Adrenal gland (tissue), 19 donors: ENCODE measurements at places on chromosomes 12 and 14. TPM values are rescaled to one million over a fixed set of nuclear protein-coding genes. Genes with fewer than 3 reads are reported as not detected.

GRCh38 chr12:98110536-98110935 lies 404.9 kb upstream of the TMPO start:
- H3K36me3 ChIP-seq: no peaks in the 10 kb centered on the region
- H3K4me1 ChIP-seq: no peaks in the 10 kb centered on the region

Gene BIN2
- 8.8 TPM for total RNA-seq

DNA sequence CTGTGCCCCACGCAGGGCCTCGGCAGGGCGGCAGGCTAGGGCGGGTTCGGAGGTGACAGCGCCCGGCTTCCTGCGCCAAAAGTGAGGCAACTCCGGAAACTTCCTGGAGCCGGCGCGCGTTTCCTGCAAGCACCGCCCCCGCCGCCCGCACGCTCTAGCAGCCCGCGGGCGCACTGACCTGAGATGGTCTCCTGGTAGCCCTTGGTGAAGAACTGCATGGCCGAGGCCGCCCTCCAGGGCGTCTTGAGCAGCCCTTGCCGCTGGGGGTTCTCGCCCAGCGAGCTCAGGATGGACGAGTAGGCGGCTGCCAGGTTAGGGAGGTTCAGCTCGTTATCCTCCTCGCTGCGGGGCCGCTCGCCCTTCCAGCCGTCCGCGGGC lies 494 bp downstream of the GCH1 start:
- H3K27ac ChIP-seq: peak overlapping the region; percentile 83
- DNase-seq: peak; percentile 69
- H3K4me1 ChIP-seq: peaks cover 14% of the 10 kb centered on the region

DNA sequence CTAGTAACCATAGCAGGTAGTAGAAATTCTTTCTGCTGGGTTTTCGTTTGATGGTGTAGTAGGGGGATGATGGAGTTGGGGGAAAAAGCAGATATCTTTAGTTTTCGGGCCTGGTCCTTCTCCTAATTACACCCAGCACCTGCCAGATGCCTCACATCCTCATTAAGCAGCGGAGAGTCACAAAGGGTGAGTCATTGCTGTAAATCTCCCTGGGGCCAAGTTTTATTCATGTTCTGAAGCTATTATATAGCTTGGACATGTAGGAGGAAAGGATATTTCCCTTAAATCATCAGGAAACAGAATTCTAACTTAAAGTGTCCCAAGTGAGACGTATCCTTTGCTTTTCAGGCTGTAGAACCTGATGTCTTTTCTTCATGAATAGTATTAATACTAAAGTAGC lies 4.9 kb upstream of the NECAP1 start:
- no peak overlapping the region for H3K27ac ChIP-seq
- peaks cover 10% of the 10 kb centered on the region for H3K4me1 ChIP-seq
- no peaks in the 10 kb centered on the region for H3K36me3 ChIP-seq
- H3K4me3 ChIP-seq: no peak overlapping the region
- H3K27me3 ChIP-seq: no peaks in the 10 kb centered on the region
- no peak for DNase-seq

GRCh38 chr12:95085612-95086011 lies 12.2 kb upstream of the NR2C1 start:
- H3K27ac ChIP-seq: no peak overlapping the region
- no peaks in the 10 kb centered on the region for H3K4me1 ChIP-seq
- no peaks in the 10 kb centered on the region for H3K27me3 ChIP-seq
- H3K4me3 ChIP-seq: no peak overlapping the region

DNA sequence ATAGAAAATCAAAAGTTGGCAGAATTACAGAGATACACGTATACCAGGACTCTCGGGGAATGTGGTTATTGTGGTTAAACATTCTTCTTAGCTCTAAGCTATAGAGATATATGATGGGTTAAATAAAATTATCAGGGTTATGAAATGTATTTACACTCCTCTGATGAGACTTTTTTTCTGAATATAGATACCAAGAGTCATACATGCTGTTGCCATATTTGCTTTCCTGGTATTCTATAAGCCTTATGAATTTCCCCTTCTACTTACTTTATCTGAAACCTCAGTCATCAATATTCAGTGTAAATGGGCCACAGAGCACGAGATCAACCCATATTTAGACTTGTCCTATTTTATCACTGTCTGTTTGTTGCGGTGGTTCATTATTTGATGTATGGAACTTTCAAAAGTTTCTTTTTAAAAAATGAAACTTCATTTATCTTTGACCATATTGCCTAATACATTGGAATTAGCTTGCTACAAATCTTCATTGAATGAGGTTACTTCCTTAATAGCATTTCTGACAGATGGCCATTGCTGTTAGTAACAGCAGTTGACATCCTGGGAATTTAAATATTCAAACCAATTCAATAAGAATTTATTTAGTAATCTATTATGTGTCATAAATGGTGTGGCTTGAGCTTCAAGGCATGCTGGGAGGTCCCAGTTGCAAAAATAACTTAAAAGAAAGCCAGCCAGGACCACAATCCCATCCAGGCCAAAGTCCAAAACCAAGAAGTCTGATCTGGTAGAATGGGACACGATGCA lies 393.5 kb downstream of the PCNX1 start:
- DNase-seq: no peak
- H3K36me3 ChIP-seq: no peaks in the 10 kb centered on the region
- H3K27me3 ChIP-seq: no peaks in the 10 kb centered on the region
- H3K4me1 ChIP-seq: no peaks in the 10 kb centered on the region
- no peak overlapping the region for H3K27ac ChIP-seq
- no peak overlapping the region for H3K4me3 ChIP-seq

- H3K27me3 ChIP-seq: no peaks in the 10 kb centered on the region
- DNase-seq: no peak
- no peaks in the 10 kb centered on the region for H3K36me3 ChIP-seq
- H3K4me3 ChIP-seq: no peak overlapping the region
- peaks cover 18% of the 10 kb centered on the region for H3K4me1 ChIP-seq
Observed at GRCh38 chr12:124448241-124448954, 119.0 kb downstream of the NCOR2 start.

DNA sequence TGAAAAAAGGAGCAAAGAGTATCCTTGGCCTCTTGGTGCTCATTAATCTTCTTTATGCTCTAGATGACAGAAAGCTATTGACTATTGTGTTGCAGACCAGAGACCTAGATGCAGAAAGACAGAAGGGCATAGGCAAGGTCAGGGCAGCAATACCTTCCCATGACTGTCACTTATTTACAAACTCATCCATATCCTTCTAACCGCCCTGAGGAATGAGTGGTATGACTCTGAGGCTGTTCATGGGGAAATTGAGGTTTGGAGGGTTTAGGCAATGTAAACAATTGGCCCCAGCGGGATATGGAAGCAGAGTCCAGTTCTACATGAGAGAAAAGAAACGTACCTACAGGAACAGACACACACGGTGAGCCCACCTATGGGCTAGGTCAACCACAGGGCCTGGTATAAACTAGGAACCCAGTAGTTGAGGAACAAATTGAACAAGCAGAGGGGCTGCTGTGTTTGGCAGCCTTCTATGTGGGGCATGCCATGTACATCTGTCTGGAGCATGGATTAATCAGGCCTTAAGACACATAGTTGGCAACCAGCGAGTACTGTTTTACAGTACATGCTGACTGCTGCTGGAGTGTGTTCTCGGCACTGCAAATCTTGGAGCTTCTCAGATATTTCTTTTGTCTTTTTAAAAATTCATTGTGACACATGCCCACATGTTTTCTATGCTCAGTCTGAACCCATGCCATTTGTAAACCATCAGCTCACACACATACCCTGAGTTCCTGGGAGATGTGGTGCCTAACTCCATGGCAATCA lies 159.7 kb upstream of the NTF3 start:
- H3K36me3 ChIP-seq: no peaks in the 10 kb centered on the region
- H3K4me3 ChIP-seq: no peak overlapping the region
- DNase-seq: no peak
- H3K27ac ChIP-seq: no peak overlapping the region

GRCh38 chr14:102316338-102316742 lies 3.2 kb upstream of the ZNF839 start:
- DNase-seq: no peak
- H3K27me3 ChIP-seq: no peaks in the 10 kb centered on the region
- peak overlapping the region; percentile 52 for H3K4me3 ChIP-seq
- H3K36me3 ChIP-seq: no peaks in the 10 kb centered on the region

DNA sequence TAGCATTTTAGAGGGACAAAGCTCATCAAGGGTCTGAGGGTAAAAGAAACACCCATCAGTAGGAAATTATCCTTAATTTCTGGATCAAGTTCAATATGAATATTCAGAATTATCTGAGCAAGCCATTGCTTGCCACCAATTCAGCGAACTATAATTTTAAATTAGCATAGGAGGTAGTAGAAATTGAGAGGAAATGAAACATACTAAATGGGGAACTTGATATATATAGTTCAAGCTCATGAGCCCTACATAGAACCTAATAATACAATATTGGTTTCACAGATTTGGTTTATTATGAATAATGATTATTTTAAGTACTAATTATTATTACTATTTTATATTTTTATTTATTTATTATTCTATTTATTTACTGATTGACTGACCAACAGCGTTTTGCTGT lies 42.1 kb upstream of the GXYLT1 start:
- no peak overlapping the region for H3K27ac ChIP-seq
- H3K36me3 ChIP-seq: no peaks in the 10 kb centered on the region
- H3K4me1 ChIP-seq: no peaks in the 10 kb centered on the region

- no peak overlapping the region for H3K4me3 ChIP-seq
- DNase-seq: peak; percentile 68
- H3K36me3 ChIP-seq: no peaks in the 10 kb centered on the region
- H3K27me3 ChIP-seq: no peaks in the 10 kb centered on the region
Observed at GRCh38 chr12:115088995-115089841, 405.2 kb upstream of the TBX3 start.

DNA sequence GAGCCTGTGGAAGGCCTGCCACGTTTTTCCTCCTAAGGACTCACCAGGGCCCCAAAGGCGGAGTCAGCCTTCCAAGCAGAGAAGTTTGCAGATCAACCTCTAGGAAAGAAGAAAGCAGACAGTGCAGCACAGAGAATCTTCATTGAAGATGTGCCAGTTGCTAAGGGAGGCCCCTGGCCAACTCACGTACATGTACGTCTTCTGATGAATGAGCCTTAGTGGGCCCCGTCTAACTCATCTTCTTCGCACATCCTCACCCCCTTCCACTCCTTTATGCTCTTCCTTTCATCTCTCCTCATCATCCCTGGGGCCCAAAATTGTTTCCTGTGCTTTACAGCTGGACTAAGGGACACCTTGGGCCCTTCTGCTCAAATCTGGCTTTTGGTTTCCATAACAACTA lies 703.0 kb upstream of the TBX3 start:
- no peak for DNase-seq
- no peak overlapping the region for H3K4me3 ChIP-seq
- H3K36me3 ChIP-seq: no peaks in the 10 kb centered on the region
- H3K4me1 ChIP-seq: no peaks in the 10 kb centered on the region

GRCh38 chr12:83896416-83896815 lies 1016.2 kb downstream of the SLC6A15 start:
- H3K4me1 ChIP-seq: no peaks in the 10 kb centered on the region
- no peaks in the 10 kb centered on the region for H3K27me3 ChIP-seq
- DNase-seq: no peak
- no peak overlapping the region for H3K4me3 ChIP-seq
- H3K36me3 ChIP-seq: no peaks in the 10 kb centered on the region

DNA sequence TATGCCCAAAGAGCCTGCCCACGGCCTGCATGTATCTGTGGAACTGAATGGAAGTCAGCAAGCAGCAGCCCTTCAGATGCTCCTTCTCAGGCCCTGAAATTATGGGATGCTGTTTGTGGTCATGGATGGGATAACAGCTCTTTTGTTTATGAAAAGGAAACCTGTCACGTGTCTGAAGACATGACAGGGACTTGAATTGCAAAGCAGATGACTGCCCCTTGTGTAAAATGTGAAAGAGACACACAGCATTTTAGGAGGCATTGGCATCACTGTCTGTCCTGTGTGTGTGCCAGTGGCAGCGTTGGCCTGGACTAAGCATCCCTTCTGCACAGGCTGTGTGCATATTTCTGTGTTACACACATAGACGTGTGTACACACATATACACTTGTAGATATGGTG lies 192.1 kb downstream of the VRK1 start:
- no peaks in the 10 kb centered on the region for H3K27me3 ChIP-seq
- H3K27ac ChIP-seq: no peak overlapping the region
- no peaks in the 10 kb centered on the region for H3K36me3 ChIP-seq
- DNase-seq: no peak

- H3K27ac ChIP-seq: no peak overlapping the region
- no peak overlapping the region for H3K4me3 ChIP-seq
- no peaks in the 10 kb centered on the region for H3K36me3 ChIP-seq
- H3K4me1 ChIP-seq: no peaks in the 10 kb centered on the region
- H3K27me3 ChIP-seq: no peaks in the 10 kb centered on the region
Observed at GRCh38 chr14:68420350-68420749, 372.5 kb downstream of the ZFP36L1 start.

Gene SLCO1B1
- total RNA-seq: not detected

DNA sequence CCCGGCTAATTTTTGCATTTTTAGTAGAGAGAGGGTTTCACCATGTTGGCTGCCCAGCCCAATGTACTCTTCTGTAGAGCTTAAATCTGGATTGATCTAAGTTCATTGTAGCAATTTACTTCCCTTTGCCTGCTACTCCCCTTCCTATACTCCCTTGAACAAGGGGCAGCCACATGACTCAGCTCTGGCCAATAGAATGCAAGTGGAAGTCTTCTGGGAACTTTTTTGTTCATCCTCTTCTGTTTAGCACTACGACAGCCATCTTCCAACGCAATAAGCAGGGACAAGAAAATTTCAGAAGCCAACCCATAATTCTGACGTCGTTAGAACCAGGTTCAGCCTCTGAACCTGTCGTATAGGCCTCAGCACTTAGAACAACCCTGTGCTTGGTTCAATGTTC lies 6.4 kb upstream of the RAD52 start:
- no peak overlapping the region for H3K4me3 ChIP-seq
- no peak for DNase-seq
- no peaks in the 10 kb centered on the region for H3K4me1 ChIP-seq
- no peaks in the 10 kb centered on the region for H3K27me3 ChIP-seq
- no peak overlapping the region for H3K27ac ChIP-seq
- H3K36me3 ChIP-seq: no peaks in the 10 kb centered on the region

DNA sequence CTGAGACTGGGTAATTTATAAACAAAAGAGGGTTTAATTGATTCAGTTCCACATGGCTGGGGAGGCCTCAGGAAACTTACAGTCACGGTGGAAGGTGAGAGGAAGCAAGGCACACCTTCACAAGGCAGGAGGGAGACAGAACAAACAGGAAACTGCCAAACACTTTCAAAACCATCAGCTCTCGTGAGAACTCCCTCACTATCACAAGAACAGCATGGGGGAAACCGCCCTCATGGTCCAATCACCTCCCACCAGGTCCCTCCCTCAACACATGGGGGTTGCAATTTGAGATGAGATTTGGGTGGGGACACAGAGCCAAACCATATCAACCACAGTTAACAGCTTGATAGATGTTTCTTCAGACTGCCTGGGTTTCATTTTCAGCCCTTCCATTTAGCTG lies 6.2 kb upstream of the GNPNAT1 start:
- H3K36me3 ChIP-seq: no peaks in the 10 kb centered on the region
- no peak overlapping the region for H3K27ac ChIP-seq
- H3K4me3 ChIP-seq: no peak overlapping the region
